ENCODE measurements at places on chromosomes 5 and 9.
A peak's percentile ranks its signal among the peaks of the same experiment; 100 is the strongest.

GRCh38 chr5:155380480-155380879, 366.9 kb downstream of the KIF4B start:
- no peak for DNase-seq

GRCh38 chr9:120152295-120152694, 427.7 kb downstream of the CDK5RAP2 start:
- peak; percentile 79 for DNase-seq

DNA sequence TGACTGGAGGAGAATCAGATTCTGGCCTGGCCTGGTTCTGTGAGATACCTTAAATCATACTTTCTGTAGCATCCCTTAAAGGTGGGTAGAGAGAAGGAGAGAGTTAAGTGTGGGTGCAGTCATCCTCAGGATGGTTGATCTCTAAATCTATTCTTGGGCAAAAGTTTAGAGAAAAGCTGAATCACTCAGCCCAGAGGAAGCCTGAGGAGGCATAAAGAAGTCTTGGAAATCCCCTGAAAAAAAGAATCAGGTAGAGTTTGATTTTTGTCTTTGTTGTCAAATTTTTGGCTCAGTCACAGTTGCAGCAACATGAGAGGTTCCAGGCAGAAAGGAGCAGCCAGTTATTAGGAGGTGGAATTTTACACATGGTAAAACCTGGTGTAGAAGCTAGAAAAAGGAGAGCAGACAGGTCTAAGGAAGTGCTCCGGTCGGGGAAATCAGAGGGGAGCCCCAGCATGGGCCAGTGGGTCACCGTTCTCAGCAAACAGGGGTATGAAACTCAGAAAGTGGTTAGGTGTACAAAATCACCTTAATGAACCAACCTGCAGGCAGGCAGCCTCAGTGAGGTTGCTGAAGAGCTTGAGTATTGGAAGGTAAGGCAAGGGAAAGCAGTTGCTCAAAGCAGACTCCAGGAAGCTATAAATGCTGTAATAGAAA, 116.2 kb upstream of the CNTLN start:
- DNase-seq = no peak

GRCh38 chr5:157516006-157516405, 56.0 kb downstream of the NIPAL4 start:
- no peak for DNase-seq

DNA sequence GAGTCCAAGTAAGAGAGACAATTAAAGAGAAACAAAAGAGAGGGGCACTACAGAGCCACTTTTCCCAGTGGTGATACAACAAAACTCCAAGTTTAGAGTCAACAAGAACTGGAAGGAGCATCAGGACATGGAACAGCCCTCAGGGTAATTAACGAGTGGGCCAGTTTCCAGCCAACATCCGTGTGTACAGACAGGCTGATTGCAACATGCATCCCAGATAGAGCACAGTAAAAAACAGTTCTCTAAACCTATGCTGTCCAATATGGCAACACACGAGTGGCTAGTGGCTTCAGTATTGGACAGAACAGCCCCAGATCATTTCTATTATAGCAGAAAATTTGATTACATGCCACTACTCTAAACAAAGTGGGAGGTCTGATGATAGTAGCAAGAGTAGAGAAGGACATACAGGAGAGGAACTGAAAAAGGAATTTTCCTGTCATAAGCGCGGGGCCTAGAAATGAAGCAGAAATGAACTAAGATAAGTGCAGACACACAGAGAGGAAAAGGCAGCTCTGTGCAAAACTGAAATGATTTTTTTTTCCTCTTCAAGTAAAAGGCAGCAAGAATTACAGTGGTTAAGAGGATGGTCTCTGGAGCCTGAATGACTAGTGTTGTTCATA, 175.6 kb upstream of the CCNG1 start:
- DNase-seq = no peak

Data from islet precursor cell (in vitro differentiated cells).